ENCODE measurements at places on chromosomes 2 and 18. TPM values are rescaled to one million over a fixed set of nuclear protein-coding genes. Genes with fewer than 3 reads are reported as not detected.

GRCh38 chr2:77566582-77566981 is 44.4 kb upstream of the LRRTM4 start:
- DNase-seq = no peak

DNA sequence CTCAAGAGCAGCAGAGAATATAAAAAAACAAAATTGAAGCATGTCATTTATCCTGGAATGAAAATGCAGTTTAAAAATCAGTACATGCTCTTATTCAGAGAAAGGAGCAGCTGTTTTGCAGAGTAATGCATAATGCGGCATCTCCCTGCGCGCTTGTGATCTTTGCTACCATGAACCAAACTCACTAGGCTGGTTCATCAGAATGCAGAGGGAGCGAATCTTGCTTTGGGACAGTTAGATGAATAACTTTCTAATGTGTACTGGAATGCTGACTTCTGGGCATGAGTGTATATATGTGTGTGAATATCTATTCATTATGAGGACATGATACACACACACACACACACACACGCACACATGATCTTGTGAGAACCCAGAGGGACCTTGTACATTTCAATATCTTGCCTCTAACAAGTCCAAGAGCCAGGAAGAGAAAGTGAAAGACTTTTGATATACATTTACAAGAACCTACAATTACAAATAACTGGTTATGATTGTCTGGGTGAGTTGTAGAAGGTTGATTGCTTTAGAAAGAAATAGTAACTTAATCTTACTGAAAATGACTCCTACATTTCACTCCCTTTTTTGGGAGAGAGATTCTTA is 54.1 kb upstream of the THOC1 start:
- DNase-seq = no peak

DNA sequence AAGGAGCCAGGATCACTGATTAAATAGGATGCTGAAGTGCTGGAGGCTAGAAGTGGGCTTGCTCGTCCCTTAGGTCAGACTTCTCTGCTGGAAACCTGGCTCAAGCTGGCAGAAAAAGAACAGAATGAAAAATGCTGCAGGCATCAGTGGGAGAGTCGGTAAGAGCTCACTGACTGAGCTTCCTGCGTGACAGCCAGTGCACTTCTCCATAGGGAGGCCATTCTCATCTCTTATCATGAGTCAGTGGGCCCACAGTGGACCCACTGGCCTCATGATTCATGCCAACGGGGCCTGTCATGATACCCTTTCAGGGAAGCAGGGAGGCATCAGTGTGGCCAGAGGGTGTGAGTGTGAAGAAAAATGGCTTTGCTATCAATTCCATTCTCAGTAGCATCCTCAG is 498.2 kb downstream of the PTPRM start:
- no peak for DNase-seq

DNA sequence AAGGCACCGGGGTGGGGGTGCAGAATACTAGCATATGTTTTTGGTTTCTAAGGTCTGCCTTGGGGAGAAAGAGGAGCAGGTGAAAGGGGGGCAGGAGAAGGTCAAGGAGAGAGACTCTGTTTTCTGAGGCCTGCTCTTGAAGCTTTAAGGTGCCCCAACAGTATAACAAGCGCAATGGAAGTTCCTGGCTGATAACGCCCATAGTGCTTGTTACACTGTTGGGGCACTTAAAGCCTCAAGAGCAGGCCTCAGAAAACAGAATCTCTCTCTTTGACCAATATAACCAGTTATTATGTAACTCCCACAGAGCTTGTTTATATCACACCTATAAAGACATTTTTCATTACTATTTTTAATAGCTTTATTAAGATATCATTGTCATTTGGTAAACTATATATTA is 16.5 kb downstream of the OXER1 start:
- no peak for DNase-seq

GRCh38 chr2:33660416-33661123 is 61.5 kb upstream of the FAM98A start:
- no peak for DNase-seq

Gene CRYBA2
- not detected for total RNA-seq

Gene HOXD13
- total RNA-seq = not detected

Gene LYG2
- total RNA-seq = not detected
